Activated CD4-positive, alpha-beta memory T cell treated with anti-CD3 and anti-CD28 coated beads, Interleukin-2, amount 10 ng/mL, durations not matched to agents 7 days and 5 days (primary cell): ENCODE measurements at places on chromosomes 13 and 19.
A peak's percentile ranks its signal among the peaks of the same experiment; 100 is the strongest.

DNA sequence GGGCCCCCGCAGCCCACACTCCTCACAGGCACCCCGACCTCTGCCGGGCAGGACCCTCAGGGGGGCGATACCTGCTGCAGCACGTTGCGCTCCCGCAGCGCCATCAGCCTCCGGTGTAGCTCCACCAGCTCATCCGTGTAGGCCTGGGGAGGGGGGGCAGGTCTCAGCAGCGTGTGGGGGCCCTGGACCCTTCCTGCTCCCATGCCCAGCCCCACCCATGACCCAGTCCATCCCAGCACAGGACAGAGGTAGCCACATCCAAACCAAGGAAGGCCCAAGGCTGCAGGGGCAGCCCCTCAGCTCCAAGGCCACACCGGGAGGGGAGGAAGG, 66.5 kb downstream of the MLLT1 start:
- DNase-seq: no peak

GRCh38 chr19:46848389-46848788, 2.3 kb downstream of the AP2S1 start:
- no peak for DNase-seq

GRCh38 chr13:23984546-23984945, 87.2 kb upstream of the C1QTNF9B start:
- DNase-seq: no peak

- no peak for DNase-seq
Observed at GRCh38 chr13:92963029-92963428, 263.6 kb upstream of the GPC6 start.

DNA sequence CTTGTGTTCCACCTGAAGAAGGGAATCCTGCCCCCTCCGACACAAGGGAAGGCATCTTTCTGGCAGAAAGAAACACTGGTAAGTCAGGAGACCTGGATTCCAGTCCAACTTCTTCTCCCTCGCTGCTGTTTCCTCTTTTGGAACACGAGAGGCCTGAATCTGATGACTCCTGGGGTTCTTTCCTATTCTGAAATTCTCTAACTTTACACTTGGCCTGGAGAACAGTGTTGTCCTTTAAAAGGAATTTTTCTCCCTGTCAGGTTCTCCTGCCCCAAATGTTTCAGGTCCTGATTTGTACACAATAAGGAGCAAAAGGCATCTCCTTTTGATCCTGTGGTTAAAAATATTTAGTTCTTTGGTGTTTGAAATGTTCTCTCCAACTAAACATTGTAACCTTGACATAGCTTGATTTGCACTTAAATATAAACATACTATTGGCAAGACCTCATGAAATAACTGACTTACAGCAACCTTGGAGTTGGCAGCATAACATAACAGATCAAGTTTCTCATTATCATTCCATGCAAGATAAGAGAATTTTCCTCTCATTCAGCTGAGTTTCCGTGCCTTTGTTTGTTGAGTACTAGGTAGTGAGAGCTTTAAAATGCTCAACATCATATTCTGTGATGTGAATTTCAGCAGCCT, 244.8 kb downstream of the COG6 start:
- DNase-seq: no peak

- peak; percentile 52 for DNase-seq
Observed at GRCh38 chr19:1811472-1811894, 593 bp downstream of the ATP8B3 start.

DNA sequence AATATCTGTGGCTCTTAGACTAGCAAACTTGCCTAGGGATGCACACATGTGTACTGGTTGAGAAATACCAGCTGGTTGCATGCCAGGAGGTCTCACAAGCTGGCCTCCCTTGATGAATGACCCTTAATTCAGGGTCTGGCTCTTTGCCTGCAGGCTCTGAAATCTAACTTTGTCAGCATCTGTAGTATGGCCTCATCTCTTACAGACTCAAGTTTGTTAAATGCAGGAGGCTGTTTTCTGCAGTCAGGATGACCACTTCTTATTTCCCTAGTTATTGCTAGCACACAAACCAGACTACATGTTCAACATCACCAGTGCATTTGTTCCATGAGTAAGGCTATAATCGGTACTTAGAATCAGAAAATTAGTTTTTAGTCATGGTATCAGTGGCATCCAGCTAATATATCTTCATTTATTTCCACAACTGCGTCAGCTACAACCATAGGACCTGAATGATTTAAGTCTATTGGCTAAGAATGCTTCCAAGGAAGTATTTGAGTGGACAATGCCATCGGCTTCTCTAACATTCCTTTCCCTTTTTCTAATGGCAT, 23.3 kb upstream of the POSTN start:
- DNase-seq: no peak
